ENCODE measurements at places on chromosomes 3 and 15. TPM values are rescaled to one million over a fixed set of nuclear protein-coding genes. Genes with fewer than 3 reads are reported as not detected.

DNA sequence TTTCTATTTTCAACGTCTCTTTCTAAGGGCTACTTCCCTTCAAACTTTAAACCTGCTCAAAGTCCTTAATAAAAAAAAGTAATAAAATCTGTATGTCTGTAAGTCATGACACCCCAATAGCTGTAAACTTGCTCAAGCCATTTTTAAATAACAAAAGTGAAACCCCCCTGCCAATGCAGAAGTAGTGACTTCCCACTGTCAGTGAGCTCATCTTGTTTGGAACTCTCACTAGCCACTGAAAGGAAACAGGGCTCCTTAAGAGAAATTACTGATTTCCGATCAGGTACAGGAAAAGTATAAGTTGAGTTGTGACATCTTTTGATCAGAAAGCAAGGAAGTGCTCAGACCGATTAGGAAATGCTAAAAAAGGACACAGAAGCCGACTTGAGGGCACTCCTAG lies 27.6 kb upstream of the GPR171 start:
- peak overlapping the region; percentile 67 for H3K27ac ChIP-seq
- DNase-seq, result no peak
- peaks cover 2% of the 10 kb centered on the region for H3K27me3 ChIP-seq
- H3K36me3 ChIP-seq, result no peaks in the 10 kb centered on the region
- H3K4me3 ChIP-seq, result no peak overlapping the region

Gene UROC1
- total RNA-seq, result not detected

Gene MNS1
- total RNA-seq, result 1.9 TPM

DNA sequence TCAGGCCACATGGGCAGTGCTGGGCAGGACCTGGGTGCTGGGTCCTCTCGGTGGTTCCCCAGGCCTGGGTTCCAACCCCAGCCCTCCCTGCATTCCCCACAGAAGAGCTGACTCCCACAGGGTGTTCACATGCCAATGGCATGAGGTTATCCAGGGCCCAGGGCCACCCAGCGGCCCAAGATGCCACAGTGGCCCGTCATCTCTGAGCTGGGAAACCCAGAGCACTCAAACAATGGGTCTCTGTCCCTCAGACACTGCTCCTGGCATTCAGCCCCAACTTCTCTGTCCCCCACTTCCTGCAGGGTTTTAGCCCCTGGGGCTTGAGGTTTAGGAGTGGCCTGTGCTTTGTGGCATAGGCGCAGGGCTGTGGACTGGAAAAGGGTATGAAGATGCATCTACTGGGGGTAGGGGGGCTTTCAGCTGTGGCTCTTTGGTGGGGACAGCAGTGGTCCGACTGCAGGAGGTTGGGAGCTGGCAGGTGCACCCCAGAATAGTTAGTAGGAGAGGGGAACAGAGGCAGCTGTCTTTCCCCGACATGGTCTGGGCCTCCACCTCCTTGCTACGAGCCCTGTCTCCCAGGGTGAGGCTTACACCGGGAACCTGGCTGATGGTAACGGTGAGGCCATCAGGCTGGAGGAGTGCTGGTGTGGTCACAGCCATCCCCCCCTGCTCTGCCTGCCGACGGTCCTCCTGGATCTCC lies 1.7 kb downstream of the CCDC9B start:
- no peaks in the 10 kb centered on the region for H3K36me3 ChIP-seq
- no peak overlapping the region for H3K4me3 ChIP-seq
- no peak overlapping the region for H3K27ac ChIP-seq
- H3K4me1 ChIP-seq, result peaks cover 22% of the 10 kb centered on the region

DNA sequence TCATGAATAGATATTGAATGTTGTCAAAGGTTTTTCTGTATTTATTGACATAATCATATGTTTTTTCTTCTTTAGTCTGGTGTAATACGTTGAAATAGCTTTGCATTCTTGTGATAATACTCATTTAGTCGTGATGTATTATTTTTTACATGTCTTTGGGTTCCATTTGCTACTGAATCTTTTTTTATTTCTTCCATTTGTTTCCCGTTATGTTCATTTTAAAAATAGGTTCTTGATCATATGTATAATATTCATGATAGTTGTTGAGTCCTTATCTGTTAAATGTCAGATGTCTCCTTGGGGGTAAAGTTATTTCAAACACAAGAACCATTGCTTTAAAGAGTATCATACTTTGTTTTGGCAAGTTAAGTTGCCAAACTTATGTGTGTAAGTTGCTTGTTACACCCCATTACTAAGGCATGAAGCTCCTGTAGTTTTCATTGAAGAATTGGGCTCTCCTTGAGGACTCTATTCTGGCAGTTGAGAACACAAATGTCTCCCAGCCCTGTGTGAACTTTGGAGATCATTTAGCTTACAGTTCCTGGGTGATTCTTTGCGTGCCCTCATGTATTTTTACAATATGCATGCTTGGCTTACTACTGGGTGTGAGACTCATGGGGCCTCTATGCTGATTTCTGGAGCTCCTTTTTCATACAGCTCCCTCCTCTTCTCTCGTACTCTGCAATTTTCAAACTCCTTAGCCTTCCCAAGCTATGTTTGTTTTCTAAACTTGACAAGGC lies 8.3 kb downstream of the AKAP13 start:
- DNase-seq, result no peak
- H3K27ac ChIP-seq, result no peak overlapping the region
- H3K36me3 ChIP-seq, result no peaks in the 10 kb centered on the region
- H3K4me3 ChIP-seq, result no peak overlapping the region
- peaks cover 28% of the 10 kb centered on the region for H3K4me1 ChIP-seq
- no peaks in the 10 kb centered on the region for H3K27me3 ChIP-seq

- no peak overlapping the region for H3K27ac ChIP-seq
- no peaks in the 10 kb centered on the region for H3K27me3 ChIP-seq
- no peaks in the 10 kb centered on the region for H3K36me3 ChIP-seq
- DNase-seq, result no peak
Measured at GRCh38 chr15:27928386-27928785, 170.7 kb downstream of the OCA2 start.

DNA sequence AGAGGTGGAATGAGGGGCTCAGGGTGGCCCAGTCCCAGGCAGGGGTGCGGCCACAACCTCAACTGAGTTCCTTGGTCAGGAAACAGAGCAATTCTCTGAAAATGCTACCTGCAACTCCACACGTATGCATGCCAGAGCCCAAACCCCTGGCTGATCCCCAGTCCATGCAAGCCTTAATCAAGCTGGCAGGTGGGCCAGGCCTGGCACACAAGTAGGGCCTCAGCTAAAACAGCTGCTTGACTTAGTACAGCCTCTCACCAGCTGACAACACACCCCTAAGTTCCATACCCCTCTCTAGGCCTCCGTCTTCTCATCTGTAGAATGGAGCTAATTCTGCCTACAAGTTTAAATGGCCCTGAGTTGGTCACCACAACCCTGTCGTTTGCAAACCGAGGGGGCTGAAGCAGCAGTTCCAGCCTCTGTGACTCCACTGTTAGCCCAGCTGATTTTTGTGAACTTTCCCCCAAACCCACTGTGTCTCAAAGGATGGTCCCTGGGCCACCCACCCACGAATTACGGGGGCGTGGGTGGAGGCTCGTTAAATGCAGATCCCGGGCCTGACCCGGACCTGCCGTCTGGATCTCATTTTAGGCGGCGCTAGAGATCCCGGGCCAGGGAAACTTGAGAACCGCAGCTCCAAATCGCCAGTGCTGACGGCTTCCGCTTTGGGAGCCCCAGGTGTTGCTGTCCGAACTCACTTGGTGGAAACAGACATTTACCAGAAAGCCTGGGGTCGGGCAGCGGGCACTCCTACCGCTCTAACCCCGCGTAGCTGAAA lies 927 bp downstream of the CHDH start:
- H3K4me1 ChIP-seq, result peaks cover 3% of the 10 kb centered on the region
- DNase-seq, result peak; percentile 44
- no peak overlapping the region for H3K27ac ChIP-seq
- peaks cover 13% of the 10 kb centered on the region for H3K27me3 ChIP-seq
- H3K36me3 ChIP-seq, result no peaks in the 10 kb centered on the region
- H3K4me3 ChIP-seq, result peak overlapping the region; percentile 81

GRCh38 chr3:123481722-123482457 lies 33.0 kb upstream of the ADCY5 start:
- H3K4me3 ChIP-seq, result no peak overlapping the region
- no peaks in the 10 kb centered on the region for H3K36me3 ChIP-seq
- H3K27me3 ChIP-seq, result peaks cover 14% of the 10 kb centered on the region
- H3K27ac ChIP-seq, result no peak overlapping the region
- peaks cover 1% of the 10 kb centered on the region for H3K4me1 ChIP-seq

DNA sequence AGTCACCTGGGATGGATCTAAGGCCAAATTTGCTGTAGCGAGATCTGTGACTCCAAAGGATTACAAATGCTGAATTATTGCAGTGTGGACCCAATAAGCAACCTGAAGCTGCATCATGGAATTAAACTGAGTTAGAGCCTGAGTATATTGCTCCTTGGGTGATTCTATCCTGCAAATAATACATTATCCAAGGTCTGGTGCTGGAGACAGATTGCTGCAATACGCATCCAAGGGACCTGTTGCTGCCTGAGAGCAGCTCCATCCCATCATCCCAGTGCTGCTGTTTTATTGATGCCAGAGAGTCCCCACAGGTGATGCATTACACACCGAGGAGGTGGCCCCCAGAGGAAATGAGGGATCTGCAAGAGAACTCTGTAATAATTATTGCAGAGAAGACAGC lies 31.6 kb upstream of the PCSK6 start:
- H3K4me3 ChIP-seq, result no peak overlapping the region
- DNase-seq, result no peak
- peaks cover 3% of the 10 kb centered on the region for H3K27me3 ChIP-seq

GRCh38 chr3:152056481-152056880 lies 183.0 kb downstream of the SUCNR1 start:
- H3K4me1 ChIP-seq, result no peaks in the 10 kb centered on the region
- H3K27me3 ChIP-seq, result no peaks in the 10 kb centered on the region
- H3K4me3 ChIP-seq, result no peak overlapping the region
- no peak overlapping the region for H3K27ac ChIP-seq

All from endothelial cell (in vitro differentiated cells).